ENCODE measurements at places on chromosomes 7 and 10. TPM values are rescaled to one million over a fixed set of nuclear protein-coding genes. Genes with fewer than 3 reads are reported as not detected.

DNA sequence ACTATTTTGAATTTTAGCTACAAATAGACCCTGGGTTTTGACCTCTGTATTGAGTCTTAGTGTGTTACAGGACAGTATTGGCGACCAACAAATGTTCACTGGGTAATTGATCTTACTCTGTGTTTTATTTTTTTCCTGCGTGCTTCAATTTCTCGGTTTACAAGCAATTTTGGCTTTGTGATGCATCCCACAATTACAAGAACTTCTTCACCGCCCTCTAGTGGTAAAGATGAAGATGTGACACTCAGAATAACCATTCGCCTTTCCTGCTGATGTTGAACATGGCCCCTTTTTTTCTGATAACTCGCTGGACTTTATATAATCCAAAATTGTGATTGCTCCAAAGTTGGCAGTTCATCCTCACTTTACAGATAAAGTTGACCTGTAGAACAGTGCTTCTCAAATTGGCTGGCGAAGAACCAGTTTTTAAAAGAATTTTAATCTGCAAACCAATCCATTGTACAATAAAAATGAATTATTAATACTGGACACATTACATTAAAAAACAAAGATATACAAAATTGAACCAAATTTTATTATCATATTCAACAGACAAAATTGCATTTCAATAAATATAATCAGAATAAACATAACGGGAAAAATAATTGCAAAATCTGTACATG, 20.2 kb upstream of the SMC3 start:
- H3K36me3 ChIP-seq: no peaks in the 10 kb centered on the region
- H3K4me3 ChIP-seq: no peak overlapping the region
- H3K27me3 ChIP-seq: no peaks in the 10 kb centered on the region
- peaks cover 20% of the 10 kb centered on the region for H3K4me1 ChIP-seq

- H3K36me3 ChIP-seq: peaks cover 59% of the 10 kb centered on the region
- H3K4me1 ChIP-seq: peaks cover 33% of the 10 kb centered on the region
- no peak overlapping the region for H3K4me3 ChIP-seq
- H3K27me3 ChIP-seq: peaks cover 6% of the 10 kb centered on the region
Observed at GRCh38 chr10:818010-818409, 113.5 kb downstream of the LARP4B start.

- peaks cover 19% of the 10 kb centered on the region for H3K4me1 ChIP-seq
- DNase-seq: no peak
- H3K36me3 ChIP-seq: peaks cover 5% of the 10 kb centered on the region
- peak overlapping the region; percentile 21 for H3K27ac ChIP-seq
Observed at GRCh38 chr10:116721547-116722392, 20.6 kb downstream of the HSPA12A start.

- no peak overlapping the region for H3K27ac ChIP-seq
- H3K36me3 ChIP-seq: no peaks in the 10 kb centered on the region
- H3K4me1 ChIP-seq: no peaks in the 10 kb centered on the region
- H3K4me3 ChIP-seq: no peak overlapping the region
- no peaks in the 10 kb centered on the region for H3K27me3 ChIP-seq
Observed at GRCh38 chr10:59562126-59562525, 147.5 kb downstream of the SLC16A9 start.

The CYCS gene
- total RNA-seq: 117 TPM

The BNIP3 gene
- 87.9 TPM for total RNA-seq

The GRM8 gene
- total RNA-seq: not detected

DNA sequence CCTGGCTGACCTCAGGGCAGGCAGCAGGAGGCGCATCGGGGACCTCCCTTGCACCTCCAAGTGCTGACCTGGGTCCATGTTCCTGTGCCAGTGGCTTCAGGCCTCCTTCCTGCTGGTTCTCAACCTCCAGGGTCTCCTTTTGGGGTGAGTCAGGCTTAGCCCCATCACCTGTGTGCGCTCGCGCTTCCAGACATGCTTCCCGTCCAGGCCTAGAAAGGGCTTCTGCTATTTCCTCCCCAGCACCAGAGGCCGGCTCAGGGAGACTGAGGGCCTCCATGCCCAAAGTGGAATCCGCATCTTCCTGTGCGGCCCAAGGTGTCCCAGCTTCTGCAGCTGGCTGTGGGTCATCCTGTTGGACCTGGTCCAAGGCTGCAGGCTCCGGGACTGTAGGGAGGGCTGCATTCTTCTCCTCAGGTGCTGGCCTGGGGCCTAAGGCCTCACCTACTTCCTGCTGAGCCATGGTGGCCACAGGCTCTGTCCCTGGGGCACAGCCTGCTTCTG, 5.9 kb downstream of the NACAD start:
- no peaks in the 10 kb centered on the region for H3K4me1 ChIP-seq
- peaks cover 2% of the 10 kb centered on the region for H3K27me3 ChIP-seq
- no peaks in the 10 kb centered on the region for H3K36me3 ChIP-seq
- no peak overlapping the region for H3K27ac ChIP-seq
- H3K4me3 ChIP-seq: no peak overlapping the region
- DNase-seq: no peak

The OR9A2 gene
- not detected for total RNA-seq

The NRG3 gene
- not detected for total RNA-seq

DNA sequence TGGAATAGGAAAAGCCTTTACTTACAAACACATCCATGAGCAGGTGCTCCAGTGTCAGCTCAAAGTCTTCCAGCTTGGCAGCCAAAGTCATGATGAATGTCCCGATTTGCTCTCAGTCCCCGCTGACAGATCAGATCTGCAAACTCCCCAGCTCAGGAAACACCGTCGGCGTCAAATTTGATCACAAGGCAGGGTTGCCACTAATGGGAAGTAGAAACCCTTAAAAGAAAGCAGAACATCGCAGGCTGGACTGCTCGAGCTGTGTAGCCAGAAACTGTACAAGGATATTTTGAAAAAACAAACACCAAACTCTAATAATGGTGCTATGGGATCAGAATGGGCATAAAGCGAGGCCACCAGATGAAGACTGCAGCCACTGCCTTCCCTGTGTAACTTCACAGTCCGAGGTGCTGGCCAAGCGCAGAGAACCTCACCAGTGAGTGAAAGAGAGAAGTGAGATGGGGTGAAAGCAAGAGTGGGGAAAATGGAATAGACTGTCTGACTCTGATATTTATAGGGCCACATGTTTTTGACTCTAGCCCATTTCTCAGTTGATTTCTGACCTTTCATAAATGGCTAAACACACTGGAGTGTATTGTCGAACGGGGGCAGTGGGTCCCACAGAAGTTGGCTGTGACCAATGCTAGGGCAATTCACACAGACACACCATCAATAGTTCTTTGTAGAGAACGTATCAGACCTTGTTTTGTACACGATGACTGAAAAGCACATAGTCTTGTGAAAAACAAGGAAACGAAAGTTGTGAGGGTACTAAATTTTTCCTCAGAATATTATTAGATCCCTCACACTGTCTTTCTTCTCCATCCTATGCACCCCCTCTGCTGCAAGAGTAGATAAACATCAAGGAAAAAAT, 306.2 kb downstream of the FRMD4A start:
- no peak for DNase-seq
- no peak overlapping the region for H3K27ac ChIP-seq
- no peaks in the 10 kb centered on the region for H3K27me3 ChIP-seq

GRCh38 chr10:73644015-73644743, 2.9 kb upstream of the MYOZ1 start:
- H3K4me3 ChIP-seq: no peak overlapping the region
- H3K36me3 ChIP-seq: no peaks in the 10 kb centered on the region
- peak; percentile 60 for DNase-seq
- H3K4me1 ChIP-seq: peaks cover 41% of the 10 kb centered on the region
- no peak overlapping the region for H3K27ac ChIP-seq

The ACHE gene
- total RNA-seq: not detected

- DNase-seq: no peak
- H3K4me1 ChIP-seq: peaks cover 12% of the 10 kb centered on the region
- H3K36me3 ChIP-seq: no peaks in the 10 kb centered on the region
- H3K27ac ChIP-seq: no peak overlapping the region
- H3K4me3 ChIP-seq: no peak overlapping the region
Observed at GRCh38 chr10:124328477-124329220, 90.1 kb downstream of the OAT start.

DNA sequence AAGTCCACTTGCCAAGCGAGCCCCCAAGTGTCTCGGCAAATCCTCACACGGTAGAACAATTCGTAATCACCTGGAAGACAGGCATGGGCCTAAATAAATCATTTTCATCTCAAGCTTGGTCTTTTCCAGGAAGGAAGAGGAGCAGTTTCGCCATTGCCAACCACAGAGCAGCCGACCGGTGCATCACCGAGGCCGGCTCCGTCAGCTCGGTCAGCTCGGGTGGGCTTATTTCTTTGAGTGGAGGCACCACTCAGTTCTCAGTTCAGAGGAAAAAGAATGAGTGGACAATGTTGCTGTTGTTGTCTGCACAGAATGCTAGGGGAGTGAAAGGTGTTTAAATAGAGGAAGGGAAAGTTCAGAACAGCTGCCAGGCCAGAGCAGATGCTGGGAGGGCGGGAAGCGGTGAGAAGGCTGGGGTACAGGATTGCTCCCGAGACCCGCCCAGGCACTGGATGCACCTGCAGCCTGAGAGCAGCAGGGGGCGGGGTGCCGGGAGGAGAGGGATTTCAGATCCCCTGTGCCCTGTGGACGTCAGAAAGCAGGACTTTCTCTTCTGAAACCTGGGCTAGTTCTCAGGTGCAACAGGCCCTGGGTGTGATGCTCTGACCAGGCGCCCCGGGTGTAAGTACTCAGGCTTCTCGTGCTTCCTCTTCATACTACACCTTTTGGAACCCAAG, 17.7 kb upstream of the IGFBP3 start:
- peaks cover 2% of the 10 kb centered on the region for H3K4me1 ChIP-seq
- peaks cover 6% of the 10 kb centered on the region for H3K36me3 ChIP-seq
- H3K27ac ChIP-seq: no peak overlapping the region
- H3K4me3 ChIP-seq: no peak overlapping the region
- peaks cover 2% of the 10 kb centered on the region for H3K27me3 ChIP-seq
- DNase-seq: no peak

- H3K27me3 ChIP-seq: no peaks in the 10 kb centered on the region
- DNase-seq: no peak
- no peaks in the 10 kb centered on the region for H3K4me1 ChIP-seq
- no peak overlapping the region for H3K4me3 ChIP-seq
Observed at GRCh38 chr7:42746214-42746613, 165.7 kb downstream of the C7orf25 start.

DNA sequence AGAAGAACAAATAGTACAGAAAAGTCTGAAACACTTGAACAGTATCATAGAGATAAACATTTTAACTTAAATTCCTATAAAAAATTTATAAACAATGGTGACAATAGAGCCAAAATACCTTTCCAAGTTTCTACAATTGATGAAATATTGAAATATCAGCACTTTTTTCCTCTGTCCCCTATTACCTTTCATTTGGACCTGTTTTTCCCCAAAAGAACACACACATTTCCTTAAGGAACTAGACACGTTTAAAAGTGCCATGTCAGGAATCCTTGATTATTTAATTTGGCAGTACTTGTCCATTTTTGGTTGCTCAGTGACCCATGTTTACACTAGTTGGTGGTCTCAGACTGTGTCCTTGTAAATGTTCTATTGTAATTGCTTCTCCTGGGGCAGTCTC, 162.6 kb downstream of the CTNNA3 start:
- H3K4me3 ChIP-seq: no peak overlapping the region
- no peak overlapping the region for H3K27ac ChIP-seq
- no peaks in the 10 kb centered on the region for H3K4me1 ChIP-seq
- no peaks in the 10 kb centered on the region for H3K36me3 ChIP-seq
- peaks cover 7% of the 10 kb centered on the region for H3K27me3 ChIP-seq

DNA sequence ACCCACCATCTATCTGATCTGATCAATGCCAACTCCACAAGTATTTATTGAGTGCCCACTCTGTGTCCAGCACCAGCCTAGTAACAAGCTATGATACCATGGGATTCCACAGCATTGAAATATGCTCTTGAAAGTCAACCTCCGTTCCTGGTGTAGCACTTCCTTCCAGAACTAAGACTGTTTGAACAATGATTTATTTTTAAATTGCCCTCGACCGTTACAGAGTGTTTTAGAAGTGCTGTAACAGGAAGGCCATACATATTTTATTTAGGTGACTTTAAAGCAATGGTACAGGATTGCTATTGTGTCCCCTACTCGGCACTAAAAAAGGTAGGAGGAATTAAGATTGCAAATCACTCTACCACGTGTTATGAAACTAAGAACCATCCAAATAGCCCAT, 225.6 kb downstream of the TEX36 start:
- DNase-seq: no peak
- no peak overlapping the region for H3K27ac ChIP-seq
- no peak overlapping the region for H3K4me3 ChIP-seq
- H3K36me3 ChIP-seq: no peaks in the 10 kb centered on the region

- no peak for DNase-seq
- H3K36me3 ChIP-seq: no peaks in the 10 kb centered on the region
- H3K4me1 ChIP-seq: peaks cover 7% of the 10 kb centered on the region
- H3K27me3 ChIP-seq: 0 out of 2 replicates have a peak, but pooled peaks cover 1% of the 10 kb centered on the region
- no peak overlapping the region for H3K4me3 ChIP-seq
Observed at GRCh38 chr7:74040791-74041520, 13.0 kb downstream of the ELN start.

GRCh38 chr10:59508296-59508695, 145.9 kb upstream of the FAM13C start:
- H3K4me1 ChIP-seq: no peaks in the 10 kb centered on the region
- no peaks in the 10 kb centered on the region for H3K36me3 ChIP-seq
- no peak for DNase-seq
- no peak overlapping the region for H3K27ac ChIP-seq
- no peak overlapping the region for H3K4me3 ChIP-seq

- peak overlapping the region; percentile 90 for H3K4me3 ChIP-seq
- H3K27ac ChIP-seq: peak overlapping the region; percentile 55
- peaks cover 39% of the 10 kb centered on the region for H3K36me3 ChIP-seq
- peaks cover 59% of the 10 kb centered on the region for H3K4me1 ChIP-seq
- DNase-seq: no peak
Observed at GRCh38 chr10:102648889-102649796, 4.9 kb downstream of the TRIM8 start.

GRCh38 chr10:8088504-8088903, 34.0 kb downstream of the GATA3 start:
- H3K27me3 ChIP-seq: peaks cover 11% of the 10 kb centered on the region
- H3K4me3 ChIP-seq: no peak overlapping the region
- H3K27ac ChIP-seq: no peak overlapping the region
- no peaks in the 10 kb centered on the region for H3K4me1 ChIP-seq
- H3K36me3 ChIP-seq: no peaks in the 10 kb centered on the region

DNA sequence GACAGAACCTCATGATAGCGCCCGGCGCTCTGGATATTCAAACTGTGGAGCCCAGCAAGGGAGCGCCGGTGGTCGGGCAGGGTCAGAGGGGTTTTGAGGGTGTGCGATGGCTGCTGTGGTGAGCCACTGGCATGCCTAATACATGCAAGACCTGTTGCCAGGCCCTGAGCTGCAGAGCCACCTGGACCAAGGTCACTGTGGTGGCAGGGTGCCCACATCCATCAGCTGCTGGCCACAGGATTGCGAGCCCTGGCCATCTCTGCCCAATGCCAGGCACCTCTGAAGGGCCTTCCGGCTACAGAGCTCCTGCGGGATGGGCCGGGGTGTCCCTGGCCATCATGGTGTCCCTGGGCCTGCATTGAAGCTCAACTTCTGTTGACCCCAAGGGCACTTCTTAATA, 123.0 kb upstream of the TNRC18 start:
- H3K27ac ChIP-seq: no peak overlapping the region
- H3K4me3 ChIP-seq: no peak overlapping the region
- no peak for DNase-seq

The BICC1 gene
- total RNA-seq: 61.4 TPM

- peaks cover 4% of the 10 kb centered on the region for H3K36me3 ChIP-seq
- H3K4me3 ChIP-seq: no peak overlapping the region
- DNase-seq: no peak
Observed at GRCh38 chr10:7474388-7474787, 63.6 kb upstream of the SFMBT2 start.

GRCh38 chr7:130942211-130942964, 208.4 kb upstream of the KLF14 start:
- peaks cover 96% of the 10 kb centered on the region for H3K4me1 ChIP-seq
- no peak for DNase-seq
- no peaks in the 10 kb centered on the region for H3K27me3 ChIP-seq

The GALNT17 gene
- total RNA-seq: not detected
